Activated T-cell treated with anti-CD3 and anti-CD28 coated beads, Interleukin-2, amount 50 U/mL, for 1 hour (primary cell): ENCODE measurements at places on chromosomes 11 and 22.

DNA sequence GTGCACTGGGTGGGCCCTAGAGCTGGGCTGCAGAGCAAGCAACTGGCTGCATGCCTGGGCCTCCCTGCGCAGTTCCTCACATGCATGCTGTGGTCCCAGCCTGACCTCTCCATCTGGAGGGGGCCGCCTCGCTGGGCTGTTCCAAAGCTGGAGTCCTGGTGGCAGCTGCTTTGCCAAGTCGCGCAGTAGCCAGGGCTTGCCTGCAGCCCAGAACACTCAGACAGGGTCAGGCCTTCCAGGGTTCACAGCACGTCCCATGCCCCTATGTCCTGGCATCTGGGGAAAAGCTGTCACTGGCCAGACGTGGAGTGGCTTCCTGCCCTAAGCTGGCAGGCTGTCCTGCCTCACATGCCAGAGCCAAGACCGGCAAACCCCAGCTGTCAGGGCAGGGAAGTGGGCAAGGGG, 16.5 kb upstream of the CDC42EP2 start:
- no peak for DNase-seq

- no peak for DNase-seq
Observed at GRCh38 chr11:104870910-104871309, 27.4 kb downstream of the CASP12 start.

GRCh38 chr11:28049338-28050216, 58.4 kb downstream of the KIF18A start:
- no peak for DNase-seq

- no peak for DNase-seq
Observed at GRCh38 chr22:20904008-20904979, 12.9 kb upstream of the CRKL start.

DNA sequence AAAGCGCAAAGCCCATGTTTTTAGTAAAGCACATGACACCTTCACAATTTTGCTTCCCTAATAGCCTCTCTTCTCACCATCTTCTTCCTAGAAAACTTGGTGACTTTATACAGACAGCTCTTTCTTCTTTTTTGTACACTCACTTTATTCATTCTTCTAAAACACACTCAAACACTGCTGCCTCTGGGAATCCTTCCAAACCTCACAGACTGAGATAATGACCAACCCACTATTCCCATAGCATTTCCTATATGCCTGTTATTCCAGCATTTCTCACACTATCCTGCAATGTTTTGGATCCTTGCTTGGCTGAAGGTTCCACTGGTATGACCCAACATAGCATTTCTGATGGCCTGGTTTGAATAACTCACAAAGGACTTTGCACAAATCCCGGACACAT, 442.1 kb upstream of the CCDC90B start:
- no peak for DNase-seq

DNA sequence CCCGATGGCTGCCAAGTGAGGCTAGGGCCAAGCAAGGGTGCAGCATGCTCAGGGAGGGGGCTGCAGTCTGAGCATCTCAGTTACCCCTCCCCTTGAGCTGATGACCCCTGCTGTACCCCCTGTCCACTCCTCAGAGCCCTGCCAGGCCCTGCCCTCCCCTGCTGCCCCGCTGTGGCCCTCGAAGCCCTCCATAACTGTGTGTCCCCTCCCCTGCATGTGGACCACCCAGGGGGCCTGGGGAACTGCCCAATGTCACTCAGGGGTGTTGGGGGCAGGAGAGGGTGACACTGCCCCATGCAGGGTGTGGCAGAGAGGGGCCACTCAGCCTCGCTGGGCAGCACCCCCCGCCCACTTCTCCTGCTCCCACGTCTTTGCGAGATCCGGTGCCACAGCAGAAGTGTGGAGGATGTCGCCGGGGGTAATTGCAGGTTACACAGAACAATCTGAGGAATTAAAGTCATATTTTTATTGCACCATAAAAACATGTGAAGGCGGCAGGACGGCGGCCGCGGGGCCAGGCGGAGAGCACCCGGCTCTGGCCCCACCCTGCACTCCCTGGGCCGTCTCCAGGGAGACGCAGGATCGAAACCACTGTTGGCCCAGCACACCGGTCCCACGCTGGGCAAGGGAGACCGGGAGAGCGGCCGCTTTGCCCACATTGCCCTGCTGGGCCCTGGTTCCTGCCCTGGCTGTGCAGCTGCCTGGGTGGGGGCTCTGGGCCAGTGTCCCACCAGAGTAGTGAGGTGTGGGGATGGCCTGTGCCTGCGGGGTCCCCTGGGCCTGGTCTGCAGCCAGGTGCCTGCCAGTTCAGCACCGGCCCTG, 18.7 kb upstream of the GNB1L start:
- DNase-seq = peak; percentile 16

- DNase-seq = no peak
Observed at GRCh38 chr11:41307296-41308080, 152.0 kb downstream of the LRRC4C start.

GRCh38 chr22:47309476-47309875, 547.0 kb downstream of the TBC1D22A start:
- no peak for DNase-seq

DNA sequence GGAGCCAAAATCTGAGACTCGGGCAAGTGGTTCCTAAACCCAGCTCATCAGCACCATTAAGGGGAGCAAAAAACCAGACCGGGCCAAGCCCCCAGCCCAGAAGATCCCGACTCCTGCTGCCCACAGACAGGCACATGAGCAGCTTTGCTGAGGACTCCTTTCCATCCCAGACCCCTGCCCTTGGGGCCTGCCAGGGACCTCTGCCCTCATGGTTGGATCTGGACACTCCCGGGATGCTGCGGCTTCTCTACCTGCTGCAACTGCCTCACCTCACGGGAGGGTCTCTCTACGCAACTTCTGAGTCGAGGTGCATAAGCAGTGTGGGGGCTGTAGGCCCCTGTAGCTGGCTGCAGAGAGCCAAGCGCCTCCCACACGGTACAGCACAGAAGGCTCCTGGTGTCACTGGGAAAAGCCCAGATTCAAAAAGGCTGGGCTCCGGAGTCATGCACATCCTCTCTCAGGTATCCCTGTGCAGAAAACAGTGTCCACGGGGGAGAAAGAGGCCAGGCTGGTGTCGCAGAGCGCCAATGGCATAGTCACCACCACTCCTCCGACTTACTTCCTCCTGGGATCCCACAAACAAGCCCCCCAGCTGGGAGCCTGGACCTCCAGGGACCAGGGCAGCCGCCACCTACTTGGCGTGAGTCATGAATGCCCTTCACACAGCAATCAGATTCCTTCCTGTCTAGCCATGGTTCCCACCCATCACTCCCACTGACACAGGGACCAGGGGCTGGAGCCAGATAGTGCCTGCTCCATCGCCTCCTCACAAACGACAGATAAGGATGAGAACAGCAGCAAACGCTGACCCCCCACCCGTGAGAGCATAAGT, 122.1 kb downstream of the BCR start:
- no peak for DNase-seq
